ENCODE measurements at places on chromosomes 5 and 9.

DNA sequence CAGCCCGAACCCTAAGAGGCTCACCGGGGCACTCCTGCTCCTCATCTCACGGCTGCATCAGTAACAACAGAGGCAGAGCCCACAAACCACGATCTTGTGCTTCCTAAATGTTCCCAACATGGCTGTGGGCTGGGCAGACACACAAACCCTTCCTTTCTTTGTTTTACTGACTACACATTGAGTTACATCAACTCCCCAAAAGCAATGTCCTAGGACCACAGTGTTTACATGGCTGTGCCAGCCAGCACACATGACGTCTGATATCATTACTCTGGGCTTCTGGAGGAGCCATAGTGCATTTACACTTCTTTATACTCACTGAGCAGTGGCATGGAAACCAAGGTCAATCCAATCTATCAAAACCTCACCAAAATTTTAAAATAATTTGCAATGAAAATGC, 101.4 kb downstream of the LHFPL2 start:
- DNase-seq, result no peak

DNA sequence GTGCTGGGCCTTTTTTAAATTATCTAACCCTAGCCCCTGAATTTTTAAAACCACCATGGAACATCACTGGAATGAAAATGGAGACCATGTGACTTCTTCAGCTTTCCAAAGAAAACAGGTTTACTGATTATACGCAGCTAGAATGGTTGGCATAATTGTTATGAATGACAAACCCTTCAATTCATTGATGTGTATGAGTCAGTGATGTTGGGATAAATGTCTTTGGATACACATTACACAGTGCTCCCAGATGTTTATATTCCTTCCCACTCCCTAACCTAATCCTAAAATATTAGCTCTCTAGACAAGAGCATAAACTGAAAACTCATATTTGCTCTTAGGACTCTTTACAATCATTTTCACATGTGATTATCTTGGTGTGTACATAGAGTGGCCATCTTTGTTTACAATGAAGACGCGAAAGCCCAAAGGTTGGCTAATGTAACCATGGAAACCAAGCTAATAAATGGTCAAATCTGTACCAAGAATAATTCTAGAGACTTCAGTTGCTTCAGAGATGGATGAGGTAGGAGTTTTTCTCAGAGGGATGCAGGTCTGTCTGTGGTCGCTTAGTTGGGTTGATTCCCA, 131.2 kb upstream of the HMHB1 start:
- DNase-seq, result no peak

GRCh38 chr5:170623576-170624181, 119.9 kb downstream of the KCNIP1 start:
- no peak for DNase-seq

GRCh38 chr5:62483556-62483955, 71.0 kb downstream of the IPO11 start:
- no peak for DNase-seq

DNA sequence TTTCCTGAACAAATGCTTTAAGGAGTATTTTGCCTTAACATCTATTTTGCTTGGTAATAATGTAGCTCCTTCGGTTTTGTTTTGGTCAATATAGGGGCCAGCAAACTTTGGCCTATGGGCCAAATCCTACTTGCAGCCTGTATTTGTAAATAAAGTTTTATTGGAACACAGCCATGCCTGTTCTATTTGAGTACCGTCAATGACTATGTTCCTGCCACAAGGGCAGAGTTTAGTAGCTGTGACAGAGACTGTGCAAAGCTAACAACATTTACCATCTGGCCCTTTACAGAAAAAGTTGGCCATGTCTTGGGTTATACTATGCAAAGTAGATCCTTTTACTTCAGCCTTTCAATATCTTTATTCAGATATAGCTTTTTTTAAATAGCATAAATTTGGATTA, 113.4 kb downstream of the NR3C1 start:
- no peak for DNase-seq

DNA sequence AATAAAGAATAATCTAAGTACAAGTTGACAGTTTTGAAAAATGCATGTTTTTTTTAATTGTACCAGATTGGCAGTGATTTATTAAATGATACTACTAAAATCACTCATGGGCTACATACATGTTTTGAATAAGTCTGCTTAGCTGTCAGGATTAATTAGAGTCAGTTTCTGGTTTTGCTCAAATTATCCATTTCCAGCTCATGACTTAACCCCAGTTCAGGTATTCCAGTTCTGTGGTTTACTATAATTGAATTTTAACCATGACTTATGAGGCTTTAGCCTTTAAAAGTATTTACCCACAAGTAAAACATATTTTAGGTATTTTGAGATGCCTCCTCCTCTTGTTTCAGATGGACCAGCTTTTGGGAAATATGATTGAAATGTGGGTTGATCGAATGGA, 17.8 kb upstream of the LRRC70 start:
- no peak for DNase-seq

- DNase-seq, result no peak
These were observed 175.3 kb downstream of the HSPA4 start for GRCh38 chr5:133227082-133227481.

- no peak for DNase-seq
These were observed 67.4 kb downstream of the UNC13B start for GRCh38 chr9:35229066-35229778.

GRCh38 chr9:84922051-84922450, 252.5 kb downstream of the NTRK2 start:
- no peak for DNase-seq

DNA sequence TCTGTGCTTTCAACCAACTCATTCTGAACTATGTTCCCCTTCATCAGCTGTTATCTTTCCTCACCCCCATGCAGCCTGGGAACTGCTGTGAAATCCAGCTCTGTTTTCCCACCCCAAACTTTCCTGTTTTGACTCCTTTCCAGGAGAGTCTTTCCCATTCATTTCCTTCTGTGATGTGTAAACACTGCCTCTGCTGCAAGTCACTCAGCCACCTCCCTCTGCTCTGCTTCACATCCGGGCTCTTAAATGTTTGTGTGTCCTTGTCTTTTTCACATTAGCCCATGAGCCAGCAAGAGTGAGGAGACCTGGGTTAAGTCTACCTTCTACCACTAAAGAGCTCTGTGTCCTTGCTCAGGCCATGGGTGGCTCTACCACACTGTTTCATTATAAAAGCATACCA, 137.5 kb downstream of the ICE1 start:
- no peak for DNase-seq

- no peak for DNase-seq
These were observed 310.5 kb downstream of the DMAC1 start for GRCh38 chr9:7489036-7489435.

DNA sequence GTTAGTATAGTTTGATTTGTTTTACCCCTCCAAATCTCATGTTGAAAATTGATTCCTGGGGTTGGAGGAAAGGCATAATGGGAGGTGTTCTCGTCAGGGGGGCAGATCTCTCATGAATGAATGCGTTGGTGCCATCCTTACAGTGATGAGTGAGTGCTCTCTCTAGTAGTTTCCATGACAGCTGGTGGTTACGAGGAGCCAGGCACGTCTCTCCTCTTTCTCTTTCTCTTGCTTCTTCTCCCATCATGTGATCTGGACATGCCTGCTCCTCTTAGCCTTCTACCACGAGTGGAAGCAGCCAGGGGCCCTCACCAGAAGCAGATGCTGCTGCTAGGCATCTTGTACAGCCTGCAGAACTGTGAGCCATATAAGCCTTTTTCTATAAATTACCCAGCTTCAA, 454.1 kb downstream of the EFNA5 start:
- DNase-seq, result no peak

- DNase-seq, result no peak
These were observed 35.3 kb downstream of the THBS4 start for GRCh38 chr5:80070338-80071056.

DNA sequence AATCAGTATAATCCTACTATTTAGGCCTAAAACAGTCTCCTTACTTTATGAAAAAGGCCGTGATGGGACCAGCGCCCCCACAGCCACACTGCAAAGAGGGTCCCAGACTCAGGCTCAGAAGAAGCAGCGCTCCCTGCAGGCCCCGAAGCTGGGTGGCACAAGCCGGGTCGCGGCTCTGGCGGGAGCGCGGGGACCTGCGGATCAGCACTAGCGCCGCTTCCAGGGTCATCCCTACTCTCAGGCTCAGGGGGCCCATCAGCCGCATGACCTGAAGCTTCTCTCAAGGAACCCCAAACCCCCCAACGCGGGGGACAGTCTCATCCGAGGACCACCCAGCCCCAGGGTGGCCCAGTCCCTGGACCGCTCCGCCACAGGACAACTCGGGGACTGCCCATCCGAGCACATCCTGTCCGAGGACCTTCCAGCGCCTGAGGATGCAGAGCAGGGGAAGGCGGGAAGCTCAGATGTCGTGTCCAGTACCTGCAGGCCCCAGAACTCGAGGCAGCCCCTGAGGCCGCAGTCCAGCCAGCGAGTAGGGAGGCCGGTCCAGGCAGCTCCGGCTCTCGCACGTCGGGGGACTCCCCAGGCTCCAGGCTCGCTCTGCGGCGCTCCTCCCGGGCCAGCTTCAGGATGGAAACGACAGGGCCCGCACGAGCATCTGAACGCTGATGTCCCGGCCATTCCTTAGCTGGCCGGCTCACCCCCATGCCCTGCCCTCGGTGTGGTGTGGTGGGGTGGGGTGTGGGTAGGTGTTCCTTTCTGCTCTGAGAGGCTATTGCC, 32.4 kb upstream of the CDK20 start:
- DNase-seq, result no peak

DNA sequence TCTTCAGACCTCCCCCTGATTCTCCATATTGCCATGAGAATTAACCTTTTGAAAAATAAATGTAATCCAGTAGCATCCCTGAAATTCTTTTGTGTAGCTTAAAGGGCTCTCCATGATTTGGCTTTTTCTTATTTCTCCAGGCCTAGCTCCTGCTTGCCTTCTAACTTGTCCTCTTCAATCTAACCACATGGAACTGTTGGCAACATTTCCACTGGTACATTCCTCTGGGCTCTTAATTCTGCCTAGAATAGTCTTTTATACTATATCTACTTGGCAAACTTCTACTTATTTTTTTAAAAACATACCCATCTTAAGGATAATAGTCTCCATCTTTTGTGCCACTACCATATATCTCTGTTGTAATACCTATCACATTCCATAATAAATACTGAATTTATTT, 54.1 kb downstream of the GNG10 start:
- no peak for DNase-seq

GRCh38 chr9:6575324-6576034, 70.0 kb downstream of the GLDC start:
- no peak for DNase-seq

DNA sequence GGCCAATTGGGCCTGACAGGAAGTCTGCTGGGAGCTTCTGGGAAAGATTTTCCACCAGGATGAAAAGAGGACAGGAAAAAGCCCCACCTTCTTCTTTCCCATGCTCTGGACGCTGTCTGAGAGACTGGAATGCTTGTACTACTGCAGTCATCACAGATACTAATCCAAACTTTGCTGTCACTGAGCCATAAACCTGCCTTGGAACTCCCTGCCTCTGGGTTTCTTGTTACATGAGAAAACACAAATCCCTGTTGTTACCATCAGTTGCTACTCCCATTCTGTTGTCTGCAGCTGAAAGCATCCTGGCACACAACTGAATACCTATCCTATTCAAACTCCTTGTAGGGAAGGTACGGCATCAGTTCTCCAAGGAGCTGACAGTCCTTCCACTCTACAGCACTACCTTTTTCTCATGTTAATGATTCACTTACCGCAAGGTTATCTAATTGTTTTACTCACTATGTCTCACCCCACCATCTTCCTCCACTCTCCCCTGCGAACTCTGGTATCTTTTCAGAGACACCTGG, 167.5 kb downstream of the CDK5RAP2 start:
- DNase-seq, result no peak

DNA sequence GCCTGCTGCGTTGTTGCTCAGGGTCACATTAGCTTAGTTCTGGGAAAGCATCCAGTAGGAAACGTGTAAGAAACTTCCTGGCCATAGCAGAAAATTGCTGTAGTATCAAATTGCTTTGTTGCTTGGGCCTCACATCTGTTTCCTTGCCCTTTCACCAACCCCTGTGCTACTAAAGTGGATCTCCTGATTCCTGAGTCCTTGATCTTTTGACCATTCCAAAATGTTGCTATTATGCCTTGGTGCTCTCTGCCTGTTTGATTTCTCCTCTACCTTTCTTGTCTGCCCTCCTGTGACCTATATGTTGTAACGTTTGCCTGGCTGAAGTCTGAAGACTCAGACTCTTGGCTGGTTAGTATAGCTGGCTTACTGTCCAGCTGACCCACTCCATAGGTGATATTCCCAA, 350.5 kb downstream of the ADGRV1 start:
- DNase-seq, result no peak

DNA sequence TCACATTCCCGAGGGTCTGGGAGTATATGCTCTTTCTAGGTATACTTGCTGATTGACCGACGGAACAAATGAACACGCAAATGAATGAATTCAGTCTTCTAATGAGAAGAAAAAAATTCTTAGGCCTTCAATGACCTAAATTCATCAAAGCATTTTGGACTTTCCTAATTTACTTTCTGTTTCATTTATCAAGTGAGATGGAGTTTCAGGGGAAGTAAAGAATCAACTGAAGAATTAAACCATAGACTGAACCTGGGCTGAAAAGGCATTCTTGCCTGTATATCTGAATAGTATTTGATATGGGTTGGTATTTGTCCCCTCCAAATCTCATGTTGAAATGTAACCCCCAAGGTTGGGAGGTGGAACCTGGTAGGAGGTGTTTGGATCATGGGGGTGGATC, 64.1 kb downstream of the ZFAND5 start:
- no peak for DNase-seq

DNA sequence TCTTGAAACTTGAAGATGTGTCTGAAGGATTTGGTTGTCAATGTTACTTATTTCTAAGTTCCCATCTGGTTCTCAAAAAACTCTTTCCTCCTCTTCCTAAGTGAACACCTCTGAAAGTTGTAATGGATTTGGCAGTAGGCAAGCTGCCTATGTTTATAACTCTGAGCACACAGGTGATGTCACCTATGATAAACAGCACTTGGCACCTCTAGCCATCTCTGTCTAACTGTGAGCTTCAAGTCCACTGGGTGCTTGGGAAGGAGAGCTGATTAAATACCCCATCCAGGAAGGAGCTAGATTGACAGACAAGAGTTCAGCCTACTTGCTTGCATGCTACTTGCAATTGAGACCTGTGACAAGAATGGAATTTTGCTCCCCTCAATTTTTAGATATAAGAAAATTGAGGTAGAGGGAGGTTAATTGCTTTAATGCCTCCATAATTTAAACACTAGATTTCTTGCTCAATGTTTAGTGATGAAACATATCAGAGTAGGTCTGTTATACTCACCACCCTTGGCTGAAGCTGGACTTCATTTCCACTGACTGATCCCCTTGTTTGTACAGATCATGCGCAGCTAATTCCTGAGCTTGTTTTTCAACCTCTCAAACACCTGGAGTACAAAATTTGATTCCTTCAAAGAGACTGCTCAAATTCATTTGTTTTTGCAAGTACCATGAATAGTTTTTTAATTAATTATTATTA, 49.9 kb downstream of the PDE4D start:
- no peak for DNase-seq

GRCh38 chr9:13911473-13911872, 402.5 kb downstream of the NFIB start:
- DNase-seq, result no peak

- DNase-seq, result no peak
These were observed 49.7 kb downstream of the OLFM1 start for GRCh38 chr9:135136991-135137832.

All from stimulated activated CD8-positive, alpha-beta memory T cell treated with anti-CD3 and anti-CD28 coated beads, Interleukin-4, amount 100 ng/mL, for 1 hour (primary cell).